Kidney glomerular epithelial cell (primary cell): ENCODE measurements at places on chromosomes 5 and 9.

GRCh38 chr9:3675946-3676345 is 150.1 kb upstream of the RFX3 start:
- DNase-seq = no peak

DNA sequence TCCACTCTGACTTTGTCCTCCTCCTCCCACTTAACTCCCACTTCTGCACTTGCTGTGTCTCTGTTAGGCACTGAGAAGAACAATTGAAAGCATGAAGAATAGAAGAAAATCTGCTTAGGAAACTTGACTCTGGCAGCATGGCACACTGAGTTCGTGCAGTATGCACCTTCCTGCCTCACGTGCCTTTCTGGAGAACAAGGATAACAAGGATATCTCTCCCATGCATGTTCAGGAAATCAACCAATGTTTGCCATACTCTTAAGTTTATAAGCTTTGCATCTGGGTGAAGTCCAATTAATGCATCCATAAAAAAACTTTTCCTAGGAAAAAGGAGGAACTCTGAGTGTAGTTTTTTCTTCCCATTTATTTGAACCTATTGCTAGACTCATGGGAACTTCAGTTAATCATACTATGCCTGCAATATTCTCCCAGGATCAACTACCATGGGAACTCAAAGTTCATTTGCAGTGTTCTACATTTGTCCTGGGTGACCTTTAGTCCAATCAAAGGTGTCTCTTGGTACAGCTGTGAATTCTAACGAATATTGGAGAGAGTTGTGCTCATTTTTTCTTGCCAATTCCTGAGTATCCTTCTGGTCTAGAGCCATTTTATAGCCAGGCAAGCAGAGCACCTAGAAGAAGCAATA is 227.0 kb downstream of the ENC1 start:
- DNase-seq = no peak

GRCh38 chr9:121267689-121268597 is at the start of gene GSN:
Gene GSN, plus strand, starts transcription at chr9:121268162. Its CDS starts 33,810 bp downstream, at chr9:121301972.
- DNase-seq = peak; percentile 55

DNA sequence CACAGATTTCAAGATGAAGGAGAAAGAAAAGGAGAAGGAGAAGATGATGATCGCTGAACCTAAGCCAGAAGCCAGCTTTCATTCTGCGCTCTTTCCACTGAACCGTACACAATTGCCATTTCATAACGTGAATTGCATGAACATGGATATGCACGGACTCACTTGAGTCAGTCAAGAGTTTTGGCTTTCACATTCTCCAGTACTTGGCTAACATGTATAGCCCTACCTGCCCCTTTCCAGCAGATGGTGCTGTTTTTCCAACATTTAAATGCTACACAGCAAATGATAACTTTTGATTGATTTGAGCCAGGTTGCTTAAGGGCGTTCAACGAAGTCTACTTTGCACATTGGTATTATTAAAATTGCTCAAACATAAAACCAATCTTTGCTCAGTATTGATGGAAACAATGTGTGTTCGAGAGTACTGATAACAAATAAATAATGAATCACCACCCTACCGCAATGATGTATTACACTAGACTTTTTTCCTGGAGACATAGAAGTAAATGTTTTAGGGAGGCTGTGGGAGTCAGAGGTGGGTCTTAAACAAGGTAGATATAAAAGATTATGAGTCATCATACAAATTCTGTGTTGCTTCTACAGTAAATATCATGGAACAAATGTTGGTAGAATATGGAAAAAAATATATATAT is 196.4 kb downstream of the TRPM3 start:
- peak; percentile 85 for DNase-seq

DNA sequence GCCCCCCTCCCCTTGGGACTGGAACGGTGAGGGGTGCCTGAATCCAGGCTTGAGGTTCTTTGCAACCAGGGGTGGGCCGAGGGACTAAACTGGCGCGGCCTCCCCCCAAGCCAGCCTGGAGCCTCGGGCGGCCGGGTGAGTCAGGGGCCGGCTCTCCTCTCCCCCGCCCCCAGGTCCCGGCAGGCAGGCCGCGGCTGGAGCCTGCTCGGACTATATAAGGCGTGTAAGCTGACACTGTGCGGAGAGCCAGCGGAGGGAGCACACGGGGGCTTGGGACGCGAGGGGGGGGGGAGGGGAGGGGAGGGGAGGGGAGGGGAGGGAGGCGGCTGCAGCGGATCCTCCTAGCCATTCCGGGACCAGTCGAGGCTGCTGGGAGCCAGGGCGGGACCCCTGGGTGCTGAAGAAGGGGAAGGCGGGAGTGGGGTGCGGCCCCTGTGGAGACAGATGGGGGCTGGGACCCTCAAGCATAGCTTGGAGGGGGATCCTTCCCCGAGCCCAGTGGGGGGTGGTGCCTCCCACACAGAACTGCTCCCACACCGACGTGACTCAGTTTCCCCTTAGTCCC is 595 bp downstream of the PDLIM7 start:
- DNase-seq = peak; percentile 77

DNA sequence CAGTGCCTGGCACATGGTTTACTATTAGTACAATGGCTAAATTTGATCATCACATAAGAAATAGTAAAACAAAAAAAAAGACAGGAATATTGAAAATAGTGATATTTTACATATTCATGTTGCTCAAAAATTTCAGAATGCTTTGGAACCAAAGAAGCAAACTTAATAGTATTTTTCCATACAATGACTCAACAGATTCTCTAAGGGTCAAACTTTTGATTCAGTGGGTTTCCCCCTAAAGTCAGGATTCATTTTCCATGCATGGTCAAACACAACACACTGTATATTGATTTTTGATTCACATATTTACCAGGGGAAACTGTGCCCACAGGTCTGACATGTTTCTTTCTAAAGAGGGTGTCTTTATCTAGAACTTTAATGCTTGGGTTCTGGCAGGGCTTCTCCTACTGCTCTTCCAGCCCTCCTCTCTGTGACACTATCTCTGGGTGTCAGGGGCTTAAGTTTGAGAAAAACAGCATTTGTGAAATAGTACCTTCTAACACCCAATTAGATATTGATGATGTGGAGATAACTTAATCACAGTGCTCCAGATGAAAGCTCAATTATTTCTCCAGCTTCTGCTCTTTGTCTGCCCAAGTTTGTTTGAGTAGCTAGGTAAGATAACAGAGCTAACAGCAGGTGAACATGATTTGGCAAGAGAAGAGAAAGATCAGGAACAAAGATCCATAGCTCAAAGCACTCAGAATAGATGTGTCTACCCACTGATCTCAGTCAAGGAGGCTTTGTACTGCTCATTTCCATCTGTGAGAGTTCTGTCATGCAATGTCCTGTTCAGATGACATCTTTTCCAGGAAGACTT is 35.5 kb upstream of the ELL2 start:
- no peak for DNase-seq

GRCh38 chr5:72387985-72388384 is 67.8 kb downstream of the PTCD2 start:
- peak; percentile 79 for DNase-seq

- no peak for DNase-seq
These were observed 1.2 kb downstream of the SPATA24 start for GRCh38 chr5:139402561-139403158.

GRCh38 chr5:57231607-57232006 is 57.7 kb downstream of the GPBP1 start:
- no peak for DNase-seq

GRCh38 chr9:20070336-20070735 is 281.5 kb upstream of the SLC24A2 start:
- peak; percentile 31 for DNase-seq

GRCh38 chr5:123091298-123092222 is 2.5 kb downstream of the PRDM6 start:
- no peak for DNase-seq

DNA sequence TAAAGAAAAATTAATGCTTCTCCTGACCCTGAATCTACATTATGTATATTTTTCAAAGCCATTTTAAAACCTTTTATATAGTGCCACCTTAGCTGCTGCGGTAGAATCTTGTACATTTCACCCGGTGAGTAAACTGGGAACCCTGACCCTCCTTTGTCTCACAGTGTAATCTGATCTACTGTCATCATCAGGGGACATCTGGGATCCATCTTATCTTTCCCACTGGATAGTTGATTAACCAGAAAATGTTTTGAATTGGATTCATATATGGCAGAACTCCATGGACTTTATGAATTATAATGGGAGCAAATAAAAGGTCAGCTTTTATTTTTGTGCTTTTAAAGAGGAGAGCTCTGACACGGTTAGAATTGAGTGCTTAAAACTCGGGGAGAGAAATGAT is 95.0 kb downstream of the ADAMTSL1 start:
- no peak for DNase-seq

- DNase-seq = no peak
These were observed 36.4 kb upstream of the NKX2-5 start for GRCh38 chr5:173271419-173271818.

- peak; percentile 34 for DNase-seq
These were observed 30.6 kb downstream of the KDM4C start for GRCh38 chr9:6788162-6789016.

- DNase-seq = no peak
These were observed 1143.2 kb upstream of the CDH6 start for GRCh38 chr5:30050056-30050815.

DNA sequence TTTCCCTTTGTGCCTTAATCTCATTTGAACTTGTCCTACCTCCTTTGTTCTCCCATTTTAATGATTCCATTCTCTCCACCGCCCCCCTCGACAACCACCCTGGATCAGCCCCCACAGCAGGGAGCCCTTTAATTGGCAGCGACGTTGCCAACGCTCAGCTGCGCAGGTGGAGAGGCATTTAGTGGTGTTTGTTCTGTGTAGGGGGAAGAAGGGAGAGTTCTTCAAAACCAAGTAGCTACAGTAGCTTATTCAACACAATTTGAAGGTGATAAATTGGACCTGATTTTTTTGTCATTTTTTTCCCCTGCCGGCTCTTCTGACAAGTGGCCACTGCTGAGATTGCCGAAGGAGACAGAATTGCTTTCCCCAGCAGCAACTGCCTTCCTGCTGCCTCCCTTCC is 499.1 kb downstream of the CDK5RAP2 start:
- no peak for DNase-seq

GRCh38 chr5:2006971-2007291 is 124.2 kb upstream of the IRX4 start:
- DNase-seq = no peak

GRCh38 chr5:73122875-73123810 is 2.8 kb downstream of the TMEM171 start:
- no peak for DNase-seq
